Cerebellum (tissue), 4 donors: ENCODE measurements at places on chromosomes 1 and 21. TPM values are rescaled to one million over a fixed set of nuclear protein-coding genes. Genes with fewer than 3 reads are reported as not detected.

The IL12RB2 gene
- total RNA-seq, result 1.3 TPM

The SEC16B gene
- 2.4 TPM for total RNA-seq

The MARK1 gene
- total RNA-seq, result 34.7 TPM

The TMEM82 gene
- total RNA-seq, result not detected

The CACNA1S gene
- total RNA-seq, result 0.09 TPM

The ERICH3 gene
- 8.7 TPM for total RNA-seq

DNA sequence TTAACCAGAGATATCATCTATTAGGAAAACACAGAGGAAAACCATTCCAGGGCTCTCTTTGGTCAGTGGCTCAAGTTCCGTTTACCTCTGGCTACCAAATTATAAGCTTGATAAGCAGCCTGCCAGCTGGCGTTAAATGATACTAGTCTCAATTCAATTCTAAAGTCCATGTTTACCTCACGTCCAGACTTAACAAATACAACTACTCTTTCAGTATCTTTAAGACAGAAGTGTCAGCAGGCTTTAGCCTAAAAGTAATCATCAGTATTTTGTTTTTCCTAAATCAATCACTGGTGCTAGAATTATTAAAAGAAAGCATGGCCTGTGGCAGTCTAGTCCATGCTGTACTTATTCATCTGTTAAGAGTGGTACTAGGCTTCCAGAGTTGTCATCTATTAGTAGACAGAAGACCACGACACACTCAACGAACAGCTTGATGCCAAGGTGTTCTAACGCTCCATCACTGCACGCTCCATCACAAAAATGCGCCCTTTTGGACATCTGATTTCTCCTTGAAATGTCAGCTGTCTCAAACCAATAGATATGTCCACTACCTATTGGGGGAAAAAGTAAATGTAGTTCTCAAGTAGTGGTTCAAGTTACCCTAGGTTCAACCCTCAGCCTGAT lies 1.5 kb downstream of the IVNS1ABP start:
- peak; percentile 4 for DNase-seq

GRCh38 chr1:225652729-225653462 lies at the start of gene ENAH:
ENAH (minus strand) TSS chr1:225653123; CDS start chr1:225652690, 433 bp downstream.
- peak; percentile 84 for DNase-seq

GRCh38 chr1:174070614-174071013 lies 48.5 kb upstream of the RC3H1 start:
- no peak for DNase-seq

- no peak for DNase-seq
These were observed 107.0 kb downstream of the TGFBR3 start for GRCh38 chr1:91778964-91779363.

DNA sequence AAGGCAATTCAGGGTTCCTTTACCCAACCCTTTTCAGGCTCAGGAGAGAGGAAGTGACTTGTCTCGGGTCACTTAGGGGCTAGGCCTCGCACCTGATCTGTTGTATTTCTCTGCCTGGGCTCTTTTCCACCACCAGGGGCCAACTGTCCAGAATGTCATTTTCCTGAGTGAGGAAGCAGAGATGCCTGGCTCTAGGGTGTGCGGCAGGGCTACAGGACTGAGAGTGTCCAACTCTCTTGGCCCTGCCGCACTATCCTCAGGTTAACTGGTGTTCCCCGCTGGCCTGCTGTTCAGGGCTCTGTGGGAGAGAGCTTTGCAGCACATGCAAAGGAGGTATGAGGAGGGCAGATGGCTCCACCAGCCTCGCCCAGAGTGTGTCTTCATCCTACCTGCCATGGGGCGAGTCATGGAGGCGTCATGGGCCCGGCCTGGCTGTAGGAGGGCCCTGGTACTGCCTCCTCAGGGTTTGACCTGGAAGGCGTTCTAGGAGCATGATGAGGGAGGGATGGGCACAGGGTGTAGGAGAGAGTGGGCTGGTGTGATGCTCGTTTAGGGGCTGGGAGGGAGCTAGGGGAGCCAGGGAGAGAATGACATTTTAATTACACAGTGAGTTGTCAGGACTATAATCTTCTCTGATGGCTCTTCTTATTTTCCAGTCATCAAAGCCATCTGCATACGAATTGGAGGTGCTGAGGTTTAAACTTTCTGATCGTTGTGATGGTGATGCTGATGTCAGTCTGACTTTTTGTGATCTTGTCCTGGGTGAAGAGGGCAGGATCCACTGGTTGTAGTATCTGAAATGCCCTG lies 128.3 kb downstream of the NOS1AP start:
- DNase-seq, result no peak

- DNase-seq, result no peak
These were observed 19.7 kb upstream of the TSPEAR start for GRCh38 chr21:44730951-44731579.

- no peak for DNase-seq
These were observed 205.8 kb downstream of the PLA2G4A start for GRCh38 chr1:187034501-187034900.

GRCh38 chr1:112439592-112439991 lies 43.6 kb downstream of the CTTNBP2NL start:
- DNase-seq, result no peak

DNA sequence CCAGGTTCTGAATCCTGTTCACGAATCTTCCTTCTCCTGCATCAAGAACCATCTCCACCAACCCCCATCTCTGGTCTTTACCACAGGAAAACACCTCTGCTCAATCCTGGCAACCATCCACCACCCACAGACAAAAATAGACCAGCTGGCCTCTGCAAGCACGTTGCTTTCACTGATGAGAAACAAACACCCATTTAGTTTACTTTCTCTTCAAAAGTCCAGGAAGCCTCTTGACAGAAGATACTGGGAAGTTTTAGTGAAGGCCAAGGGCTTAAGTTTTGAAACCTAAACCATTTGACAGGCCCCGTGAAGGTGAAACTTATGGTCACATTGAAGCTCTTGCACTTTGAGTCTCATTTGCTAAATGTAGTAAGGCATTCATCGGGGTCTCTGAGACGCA lies 122.6 kb upstream of the PPP2R5A start:
- no peak for DNase-seq

- peak; percentile 7 for DNase-seq
These were observed at the start of gene SLC30A10 for GRCh38 chr1:219927956-219928790. SLC30A10 (minus strand) TSS chr1:219928557; CDS start chr1:219928440, 117 bp downstream.

GRCh38 chr21:39863111-39863510 lies 4.1 kb upstream of the PCP4 start:
- DNase-seq, result no peak

DNA sequence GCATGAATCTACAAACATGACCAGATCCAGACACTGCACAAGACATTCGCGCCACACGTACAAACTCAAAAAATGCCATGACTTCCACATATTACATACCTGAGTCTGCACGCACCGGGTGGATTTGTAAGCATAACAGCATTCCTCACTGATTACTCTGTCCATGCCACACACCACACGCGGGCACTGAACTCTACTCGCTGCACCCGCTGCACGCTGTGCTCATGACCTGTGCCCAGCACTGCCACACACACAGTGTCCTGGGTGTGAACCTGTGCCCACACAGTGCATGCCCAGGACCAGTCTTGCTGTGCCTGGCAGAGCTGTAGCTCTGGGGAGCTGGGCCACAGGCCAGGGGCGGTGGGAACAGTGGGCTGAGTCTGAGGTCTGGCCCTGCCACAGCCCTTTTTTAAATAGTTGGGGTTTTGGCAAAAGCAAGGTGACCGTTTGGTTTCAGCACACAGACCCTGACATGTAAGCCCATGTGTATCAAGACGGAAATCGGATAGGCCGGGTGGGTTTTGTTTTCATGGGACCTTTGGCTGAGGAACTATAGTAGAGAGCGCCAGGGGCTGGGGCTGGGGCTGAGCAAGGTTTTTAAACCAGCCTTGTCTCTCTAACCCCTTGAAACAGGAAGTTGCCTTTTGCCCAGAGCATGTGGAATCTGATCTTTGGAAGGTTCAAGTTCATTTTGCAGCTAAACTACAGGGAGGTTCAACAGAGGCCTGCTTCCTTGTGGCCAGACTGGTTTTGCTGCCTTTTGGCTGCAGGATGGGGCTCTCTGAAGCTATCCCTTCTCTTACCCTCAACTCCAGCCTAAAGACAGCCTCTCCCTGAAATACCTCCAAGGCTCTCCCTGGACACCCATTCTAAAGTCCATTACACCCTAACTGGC lies 12.3 kb upstream of the GOLT1A start:
- DNase-seq, result no peak

GRCh38 chr1:181129771-181130606 lies 41.5 kb downstream of the IER5 start:
- DNase-seq, result peak; percentile 44

DNA sequence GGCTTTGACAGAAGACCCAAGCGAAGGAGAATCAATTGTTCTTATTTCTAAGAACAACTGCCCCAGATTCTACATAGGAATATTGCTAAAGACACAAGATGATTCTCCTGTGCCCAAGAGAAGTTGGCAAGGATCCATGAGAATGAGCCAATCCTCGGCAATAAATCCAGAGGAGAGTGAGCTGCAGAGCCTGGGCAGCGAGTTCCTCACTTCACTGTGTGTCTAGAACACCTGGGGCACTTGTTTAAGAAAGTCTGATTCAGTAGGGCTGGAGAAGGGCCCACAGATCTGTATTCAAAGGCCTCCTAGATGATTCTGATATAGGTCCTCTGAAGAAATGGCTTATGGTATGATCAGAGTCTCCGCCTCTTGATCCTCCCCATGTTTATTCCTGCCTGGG lies 31.8 kb downstream of the GADD45A start:
- no peak for DNase-seq

GRCh38 chr1:2049718-2050431 lies at the start of gene PRKCZ:
PRKCZ (plus strand) TSS chr1:2050411; CDS start chr1:2050631, 220 bp downstream.
- DNase-seq, result peak; percentile 97

GRCh38 chr1:246219508-246220030 lies 287.5 kb downstream of the SMYD3 start:
- DNase-seq, result no peak

DNA sequence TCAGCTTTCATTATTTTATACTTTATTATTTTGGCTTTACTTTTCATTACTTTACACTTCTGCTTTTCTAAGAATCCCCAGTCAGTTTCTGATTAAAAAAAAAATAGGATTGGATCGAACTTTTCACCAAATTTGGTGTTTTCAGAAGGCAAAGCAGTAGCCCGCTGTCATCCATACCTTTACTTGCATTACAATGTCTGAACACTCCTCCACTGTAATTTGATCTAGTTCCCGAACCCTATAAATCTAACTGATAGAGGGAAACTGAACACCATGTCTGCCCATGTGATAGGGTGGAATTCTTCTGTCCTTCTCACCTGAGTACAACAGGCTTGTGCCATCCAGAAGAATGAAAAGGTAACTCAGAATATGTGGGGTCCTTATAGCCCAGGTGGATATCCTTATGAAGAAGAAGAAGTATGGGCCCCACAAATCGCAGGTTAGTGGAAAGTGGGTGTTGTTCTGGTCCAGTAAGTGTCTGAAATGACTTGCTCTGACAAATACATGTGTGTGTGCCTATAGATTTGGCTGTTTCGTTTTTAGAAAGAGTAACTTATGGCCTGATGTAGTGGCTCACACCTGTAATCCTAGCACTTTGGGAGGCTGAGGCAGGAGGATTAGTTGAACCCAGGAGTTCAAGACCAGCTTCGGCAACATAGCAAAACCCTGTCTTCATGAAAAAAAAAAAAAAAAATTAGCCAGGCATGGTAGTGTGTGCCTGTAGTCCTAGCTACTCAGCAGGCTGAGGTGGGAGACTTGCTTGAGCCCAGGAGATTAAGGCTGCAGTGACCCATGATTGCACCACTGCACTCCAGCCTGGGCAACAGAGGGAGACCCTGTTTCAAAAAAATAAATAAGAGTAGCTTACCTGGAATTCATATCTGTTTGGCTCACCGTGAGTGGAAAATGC lies 26.6 kb upstream of the CDC14A start:
- DNase-seq, result no peak

GRCh38 chr1:236508593-236509027 lies 15.2 kb upstream of the LGALS8 start:
- no peak for DNase-seq

GRCh38 chr1:77468257-77468948 lies 186.6 kb downstream of the AK5 start:
- DNase-seq, result no peak

DNA sequence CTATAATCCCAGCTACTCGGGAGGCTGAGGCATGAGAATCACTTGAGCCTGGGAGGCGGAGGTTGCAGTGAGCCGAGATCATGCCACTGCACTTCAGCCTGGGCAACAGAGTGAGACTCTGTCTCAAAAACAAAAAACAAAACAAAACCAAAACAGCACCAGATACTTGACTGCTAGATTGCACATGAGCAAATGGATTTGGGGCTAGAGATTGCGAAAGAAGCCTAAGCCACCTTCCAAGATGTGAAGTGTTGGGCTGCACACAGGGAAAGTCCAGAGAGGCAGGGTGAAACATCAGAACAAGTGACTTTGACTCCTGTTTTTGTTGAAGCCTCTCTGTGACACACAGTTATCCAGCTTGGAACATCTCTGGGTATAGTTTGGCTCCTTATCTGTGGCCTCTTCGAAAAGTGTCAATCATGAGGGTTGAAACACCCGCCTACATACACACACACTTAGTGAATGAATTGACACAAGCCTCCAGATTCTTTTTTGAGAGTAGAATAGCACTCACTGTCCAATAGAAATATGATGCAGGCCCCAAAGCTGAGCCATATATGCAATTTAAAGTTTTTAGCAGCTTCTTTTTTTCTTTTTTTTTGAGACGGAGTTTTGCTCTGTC lies 34.2 kb upstream of the GPR137B start:
- no peak for DNase-seq

DNA sequence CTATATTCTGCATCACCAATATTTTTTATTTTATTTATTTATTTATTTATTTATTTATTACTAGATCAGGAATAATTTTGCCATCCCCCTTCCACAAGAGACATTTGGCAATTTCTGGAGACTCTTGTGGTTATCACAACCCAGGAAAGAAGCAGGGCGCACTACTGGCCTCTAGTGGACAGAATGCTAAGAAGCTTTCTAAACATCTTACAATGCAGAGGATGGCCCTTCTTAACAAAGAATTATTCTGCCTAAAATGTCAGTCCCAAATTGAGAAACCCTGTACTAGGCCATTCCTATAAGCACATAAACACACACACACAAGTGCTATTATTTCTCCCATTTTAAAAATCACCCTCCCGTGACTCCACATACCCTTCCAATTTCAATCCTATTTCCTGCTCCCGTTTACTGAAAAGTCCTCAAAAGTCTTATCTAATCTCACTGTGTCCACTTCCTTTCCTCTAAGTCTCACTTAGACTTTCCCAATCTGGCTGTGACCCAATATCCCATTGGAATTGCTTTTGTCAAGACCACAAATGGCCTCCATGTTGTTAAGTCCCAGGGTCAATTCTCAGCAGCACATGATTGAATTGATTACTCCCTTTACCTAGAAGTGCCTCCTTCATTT lies 43.7 kb upstream of the RNF11 start:
- peak; percentile 50 for DNase-seq

GRCh38 chr1:30824736-30825429 lies 67.3 kb upstream of the LAPTM5 start:
- DNase-seq, result no peak

DNA sequence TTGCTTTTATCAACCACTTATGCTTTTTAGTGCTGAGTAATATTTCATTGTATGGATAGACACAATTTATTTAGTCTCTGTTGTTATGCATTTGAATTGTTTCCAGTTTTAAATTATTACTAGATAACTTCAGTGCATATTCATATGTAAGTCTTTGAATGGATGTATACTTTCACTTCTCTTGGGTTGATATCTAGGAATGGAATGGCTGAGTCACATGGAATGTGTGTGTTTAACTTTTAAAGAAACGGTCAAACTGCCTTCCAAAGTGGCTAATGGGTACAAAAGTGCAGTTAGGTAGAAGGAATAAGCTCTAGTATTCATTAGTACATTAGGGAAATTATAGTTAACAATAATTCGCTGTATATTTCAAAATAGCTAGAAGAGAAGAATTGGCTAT lies 82.4 kb downstream of the NPHS2 start:
- DNase-seq, result no peak

GRCh38 chr1:22327411-22327810 lies 124.2 kb upstream of the ZBTB40 start:
- DNase-seq, result no peak
